ENCODE measurements at places on chromosomes 4 and X.

DNA sequence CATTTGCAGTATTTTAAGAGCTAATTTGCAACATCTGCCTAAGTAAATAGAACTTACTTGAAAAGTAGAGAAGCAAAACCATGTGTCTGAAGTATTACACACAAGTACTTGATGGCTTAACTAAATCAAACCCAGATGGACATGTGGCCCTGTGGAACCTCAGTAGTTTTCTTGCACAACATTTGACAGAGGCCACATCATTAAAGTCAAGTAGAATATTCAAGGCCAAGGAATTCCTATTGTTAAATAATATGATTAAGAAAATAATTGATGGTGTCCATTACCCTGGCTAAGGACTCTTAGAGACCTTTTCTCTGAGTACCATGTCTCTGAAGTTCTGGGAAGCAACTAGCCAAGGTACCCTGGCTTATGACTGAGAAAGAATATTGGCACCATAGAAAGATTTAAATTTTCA lies 135.4 kb upstream of the OTUD4 start:
- no peak for DNase-seq

GRCh38 chr4:99856166-99856565 lies 38.1 kb downstream of the LAMTOR3 start:
- DNase-seq = peak; percentile 35

DNA sequence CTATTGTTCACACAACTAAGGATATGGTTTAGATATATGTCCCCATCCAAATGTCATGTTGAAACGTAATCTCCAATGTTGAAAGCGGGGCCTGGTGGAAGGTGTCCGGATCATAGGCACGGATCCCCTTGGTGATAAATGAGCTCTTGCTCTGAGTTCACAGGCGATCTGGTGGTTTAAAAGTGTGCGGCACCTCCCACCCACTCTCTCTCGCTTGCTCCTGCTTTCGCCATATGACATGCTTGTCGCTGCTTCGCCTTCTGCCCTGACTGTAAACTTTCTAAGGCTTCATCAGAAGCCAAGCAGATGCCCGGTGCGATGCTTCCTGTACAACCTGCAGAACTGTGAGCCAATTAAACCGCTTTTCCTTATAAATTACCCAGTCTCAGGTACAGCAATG lies 128.5 kb downstream of the NFKB1 start:
- DNase-seq = no peak

DNA sequence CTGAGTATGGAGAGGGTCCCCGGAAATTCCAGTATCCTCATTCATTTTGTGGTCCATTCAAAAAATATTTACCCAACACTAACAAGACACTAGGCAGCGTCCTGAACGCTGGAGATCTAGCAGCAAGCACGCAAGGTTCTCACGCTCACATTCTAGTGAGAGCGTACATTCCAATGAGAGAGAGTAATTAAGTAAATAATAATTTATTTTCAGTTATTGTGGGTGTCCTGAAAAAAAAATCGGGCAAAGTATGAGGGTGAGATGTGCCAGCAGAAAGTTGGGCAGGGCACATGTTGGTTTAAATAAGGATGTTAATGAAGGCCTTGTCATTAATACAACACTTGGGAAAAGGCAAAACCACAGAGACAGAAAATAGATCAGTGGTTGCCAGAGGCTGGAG lies 4.0 kb upstream of the TMEM156 start:
- DNase-seq = no peak

- no peak for DNase-seq
These were observed 11.8 kb upstream of the CLDN24 start for GRCh38 chr4:183333983-183334382.

DNA sequence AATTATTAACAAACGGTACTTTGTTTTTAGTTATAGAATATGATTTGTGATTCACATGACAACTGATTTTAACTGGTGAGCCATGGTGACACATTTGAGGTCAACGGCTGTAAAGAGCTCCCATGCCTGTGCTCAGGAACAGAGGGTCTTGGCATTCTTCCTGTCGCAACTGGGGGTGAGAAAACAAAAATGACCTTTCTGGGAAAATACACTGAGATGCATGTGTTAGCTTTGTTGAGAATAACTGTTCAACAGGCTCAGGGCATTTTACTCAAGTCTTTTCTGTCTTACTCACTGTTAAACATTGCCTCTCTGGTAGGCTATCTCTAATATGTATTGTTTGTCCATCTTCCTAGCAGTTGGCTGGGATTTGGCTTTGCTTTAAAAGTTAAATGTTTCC lies 57.1 kb upstream of the HPGD start:
- no peak for DNase-seq

DNA sequence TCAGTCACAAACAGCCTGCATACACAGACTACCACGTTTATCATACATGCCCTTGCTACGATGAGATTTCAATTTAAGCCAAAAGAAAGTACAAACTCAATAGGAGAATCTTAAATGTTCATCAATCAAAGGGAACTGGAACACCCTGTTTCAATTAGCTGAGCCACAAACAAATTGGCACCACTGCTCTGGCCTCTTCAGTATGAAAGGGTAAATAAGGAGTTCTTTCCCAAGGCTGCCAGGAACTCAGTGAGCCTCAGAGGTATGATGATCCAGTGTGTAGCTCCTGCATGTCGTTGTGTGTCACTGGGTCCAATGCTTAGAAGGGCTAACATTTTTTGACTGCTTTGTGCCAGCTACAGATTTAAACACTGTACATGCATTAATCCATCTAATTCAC lies 5.4 kb downstream of the RNF150 start:
- no peak for DNase-seq

DNA sequence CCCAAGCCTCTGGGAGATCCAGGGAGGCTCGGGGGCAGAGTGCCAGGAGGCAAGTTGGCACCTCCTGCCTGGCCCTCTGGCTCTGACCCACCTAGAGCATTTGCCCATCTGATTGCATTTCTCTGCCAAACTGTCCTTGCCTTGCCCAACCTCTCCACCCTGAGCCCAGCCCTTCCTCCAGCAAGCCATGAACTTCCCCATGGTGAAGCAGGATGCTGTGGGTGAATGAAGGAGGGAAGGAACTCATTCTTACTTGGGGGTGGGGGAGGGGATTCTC lies 9.3 kb upstream of the CNGA2 start:
- no peak for DNase-seq

DNA sequence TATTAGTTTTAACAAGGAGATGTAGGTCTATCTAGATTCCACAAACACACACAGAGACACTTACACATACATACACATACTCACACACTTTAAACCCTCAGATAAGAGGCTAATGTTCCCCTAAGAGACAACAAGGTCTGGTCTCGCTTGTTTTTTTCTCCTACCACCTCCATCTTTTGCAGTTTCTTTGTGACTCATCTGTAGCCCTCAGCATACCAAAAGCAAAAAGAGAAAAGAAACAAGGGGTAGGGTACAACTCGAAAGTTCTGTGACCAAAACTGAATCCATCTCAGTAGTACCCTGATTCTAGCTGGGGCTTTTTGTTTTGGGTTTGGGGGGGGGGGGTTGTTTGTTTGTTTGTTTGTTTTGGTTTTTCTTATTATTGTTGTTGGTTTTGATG lies 12.2 kb upstream of the EXOSC9 start:
- no peak for DNase-seq

- no peak for DNase-seq
These were observed 20.2 kb upstream of the CCKAR start for GRCh38 chr4:26510334-26510964.

- DNase-seq = no peak
These were observed 149.3 kb upstream of the FABP2 start for GRCh38 chr4:119471259-119471658.

DNA sequence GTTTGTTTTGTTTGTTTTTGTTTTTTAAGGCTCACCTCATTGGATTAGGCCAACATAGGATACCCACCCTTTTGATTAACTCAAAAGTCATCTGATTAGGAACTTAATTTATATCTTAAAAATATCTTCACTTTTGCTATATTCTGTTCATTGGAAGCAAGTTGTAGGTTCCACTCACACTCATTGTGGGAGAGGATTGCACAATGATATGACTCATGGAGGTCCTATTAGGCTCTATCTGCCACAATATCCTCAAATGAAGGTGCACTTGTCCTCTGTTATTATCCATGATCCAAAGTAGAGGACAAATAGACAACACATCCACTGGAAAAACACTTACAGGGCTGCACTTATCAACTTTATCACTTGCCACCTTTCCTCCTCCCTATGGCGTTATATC lies 60.5 kb upstream of the ADAMTS3 start:
- DNase-seq = no peak

GRCh38 chr4:119016636-119017035 lies 119.0 kb upstream of the MYOZ2 start:
- no peak for DNase-seq

- DNase-seq = no peak
These were observed 36.2 kb downstream of the PPA2 start for GRCh38 chr4:105437637-105438036.

GRCh38 chr4:6391186-6391851 lies 81.1 kb downstream of the PPP2R2C start:
- no peak for DNase-seq

GRCh38 chrX:135436966-135437866 lies 15.5 kb downstream of the SMIM10L2A start:
- DNase-seq = no peak

DNA sequence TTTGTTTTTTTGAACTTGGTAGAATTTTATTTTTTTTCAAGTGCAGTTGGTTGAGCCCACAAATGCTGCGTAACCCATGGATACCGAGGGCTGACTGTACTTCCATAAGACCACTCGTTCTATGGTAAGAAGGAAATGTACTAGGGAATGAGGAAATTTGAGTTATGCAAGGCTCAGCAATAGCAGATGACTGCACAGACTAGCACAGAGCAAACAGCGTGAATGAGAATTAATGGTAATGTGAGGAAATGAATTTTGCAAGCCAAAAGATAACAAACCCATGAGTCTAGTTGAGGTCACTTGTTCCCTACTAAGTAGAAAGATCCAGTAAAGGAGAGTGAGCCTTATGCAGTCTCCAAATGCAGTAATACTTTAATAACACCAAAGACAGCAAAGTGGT lies 17.4 kb downstream of the GSPT2 start:
- no peak for DNase-seq

DNA sequence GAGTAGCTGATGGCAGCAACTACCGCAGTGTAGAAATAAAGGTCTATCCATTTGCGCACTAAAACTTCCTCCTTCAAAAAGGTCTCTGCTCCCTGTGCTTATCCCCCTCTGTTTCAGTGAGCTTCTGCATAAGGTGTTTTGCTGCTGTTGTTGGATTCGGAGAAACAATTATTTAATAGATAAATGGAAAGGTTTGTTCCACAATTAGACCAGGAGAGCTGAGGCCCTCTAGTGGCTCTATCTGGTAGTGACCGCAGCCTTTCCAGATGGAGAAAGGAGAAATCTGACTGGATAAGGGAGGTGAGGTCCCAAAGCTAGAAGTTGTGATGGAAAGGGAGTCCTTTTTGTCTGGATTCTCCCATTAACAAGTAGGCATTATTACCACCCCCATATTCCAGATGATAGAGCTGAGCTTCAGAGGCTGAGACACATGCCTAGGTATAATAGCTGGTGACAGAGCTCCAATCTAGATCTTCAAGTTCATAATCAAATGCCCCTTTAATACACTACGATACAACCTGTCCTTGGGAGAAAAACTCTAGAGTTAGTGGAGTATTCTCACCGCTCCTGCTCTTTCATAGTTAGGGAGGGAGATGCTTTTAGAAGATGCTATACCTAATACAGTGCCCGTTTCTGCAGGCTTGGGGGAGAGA lies 5.1 kb upstream of the GABRQ start:
- peak; percentile 41 for DNase-seq

- no peak for DNase-seq
These were observed 818.4 kb upstream of the GRID2 start for GRCh38 chr4:91485415-91485814.

DNA sequence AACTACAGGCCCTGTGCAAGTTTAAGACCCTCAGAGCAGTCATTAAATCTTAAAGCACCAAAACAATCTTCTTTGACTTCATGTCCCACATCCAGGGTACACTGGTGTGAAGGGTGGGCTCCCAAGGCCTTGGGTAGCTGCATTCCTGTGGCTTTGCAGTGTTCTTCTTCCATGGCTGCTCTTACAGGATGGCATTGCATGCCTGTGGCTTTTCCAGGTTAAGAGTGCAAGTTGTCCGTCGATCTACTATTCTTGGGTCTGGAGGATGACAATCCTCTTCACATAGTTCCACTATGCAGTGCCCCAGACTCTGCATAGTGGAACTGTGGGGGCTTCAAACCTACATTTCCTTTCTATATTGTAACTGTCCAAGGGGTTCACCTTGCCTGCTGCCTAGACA lies 494.5 kb downstream of the CFAP47 start:
- no peak for DNase-seq

GRCh38 chr4:76518241-76518640 lies 83.2 kb downstream of the SHROOM3 start:
- DNase-seq = no peak

GRCh38 chrX:31353095-31353494 lies 281.3 kb upstream of the FTHL17 start:
- DNase-seq = no peak

DNA sequence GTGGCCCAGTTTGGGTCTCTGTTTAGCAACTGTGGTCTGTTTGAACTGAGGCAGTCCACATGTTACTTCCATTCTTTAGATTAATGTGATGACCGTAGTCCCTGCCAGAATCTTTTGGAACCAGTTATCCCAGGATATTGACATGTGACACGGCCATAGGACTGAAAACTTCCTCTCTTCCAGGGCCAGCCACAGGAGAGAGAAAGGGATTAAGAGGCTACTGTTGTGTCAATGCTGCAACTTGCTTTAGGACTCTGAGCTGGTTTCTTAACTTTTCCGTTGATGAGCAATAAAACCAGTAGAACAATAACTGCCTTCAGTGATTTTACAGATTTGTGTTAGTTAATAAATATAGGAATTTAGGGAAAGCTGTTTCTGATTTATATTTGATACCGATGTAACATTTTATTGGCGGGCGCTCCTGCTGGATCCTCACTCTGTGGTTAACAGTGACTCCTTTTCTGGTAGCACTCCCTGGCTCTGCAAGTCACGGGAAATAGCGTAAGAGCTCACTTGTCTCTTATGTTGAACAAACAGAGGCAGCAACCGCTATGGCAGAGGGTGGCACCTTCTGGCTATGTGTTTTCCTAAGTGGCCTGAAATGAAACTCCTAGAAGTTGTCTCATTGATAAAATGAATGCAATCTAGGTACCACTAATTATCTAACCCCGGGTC lies 2.5 kb downstream of the TENM3 start:
- no peak for DNase-seq

GRCh38 chr4:92305148-92305877 lies 1.5 kb downstream of the GRID2 start:
- no peak for DNase-seq

DNA sequence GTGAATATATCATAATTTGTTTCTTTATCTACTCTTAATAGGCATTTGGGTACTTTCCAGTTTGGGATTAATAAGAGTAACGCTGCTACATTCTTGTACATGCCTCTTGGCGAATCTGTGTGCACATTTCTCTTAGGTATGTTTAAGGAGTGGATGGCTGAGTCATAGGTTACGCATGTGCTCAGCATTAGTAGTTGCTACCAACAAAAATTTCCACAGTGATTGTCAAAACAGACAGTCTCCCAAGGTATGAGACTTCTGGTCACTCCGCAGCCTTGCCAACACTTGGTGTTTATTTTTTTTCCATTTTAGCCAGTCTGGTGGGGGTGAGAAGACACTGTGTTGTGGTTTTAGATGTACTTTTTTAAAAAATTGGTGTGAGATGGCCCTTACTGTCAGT lies 44.6 kb downstream of the FGFBP1 start:
- DNase-seq = no peak

All from activated CD8-positive, alpha-beta T cell treated with anti-CD3 and anti-CD28 coated beads, Interleukin-2, amount 10 ng/mL, durations not matched to agents 7 days and 5 days (primary cell).